ENCODE measurements at places on chromosomes 5 and 9.

DNA sequence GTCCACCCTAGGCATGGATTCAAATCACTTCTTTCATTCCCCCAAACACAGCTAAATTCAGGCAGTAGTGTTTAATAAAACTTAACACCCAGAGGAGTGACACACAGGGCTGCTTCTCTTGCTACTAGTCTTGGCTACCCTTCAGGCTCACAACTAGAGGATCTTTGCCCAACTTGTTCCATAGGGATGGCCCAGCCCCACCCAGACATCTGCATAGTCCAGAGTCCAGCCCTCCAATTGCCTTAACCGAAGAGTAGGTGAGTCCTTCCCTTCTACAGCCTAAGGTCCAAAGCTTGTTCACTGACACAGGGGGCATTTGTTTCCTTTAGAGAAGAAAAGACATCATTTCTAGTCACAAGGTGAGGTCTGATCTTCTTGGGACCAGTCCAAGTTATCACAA, 15.2 kb upstream of the RXFP3 start:
- no peak for DNase-seq

- no peak for DNase-seq
Observed at GRCh38 chr5:127254729-127255284, 35.8 kb upstream of the MEGF10 start.

DNA sequence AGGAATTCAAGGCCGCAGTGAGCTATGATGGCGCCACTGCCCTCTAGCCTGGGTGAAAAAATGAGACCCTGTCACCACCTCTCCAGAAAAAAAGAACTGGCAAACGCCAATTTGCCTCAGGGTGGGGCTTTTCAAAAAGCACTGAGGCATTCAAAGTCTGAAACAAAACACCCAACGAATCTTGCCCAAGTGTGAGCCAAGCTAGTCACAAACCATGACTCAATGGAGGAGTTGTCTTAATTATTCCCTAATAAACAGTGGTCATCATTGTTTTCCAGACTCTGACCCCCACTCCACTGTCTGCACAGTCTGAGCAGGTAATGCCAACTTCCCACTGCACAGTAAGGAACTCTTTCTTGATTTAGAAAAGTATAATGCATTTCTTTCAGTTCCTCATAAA, 16.8 kb downstream of the FRMD3 start:
- DNase-seq: no peak

DNA sequence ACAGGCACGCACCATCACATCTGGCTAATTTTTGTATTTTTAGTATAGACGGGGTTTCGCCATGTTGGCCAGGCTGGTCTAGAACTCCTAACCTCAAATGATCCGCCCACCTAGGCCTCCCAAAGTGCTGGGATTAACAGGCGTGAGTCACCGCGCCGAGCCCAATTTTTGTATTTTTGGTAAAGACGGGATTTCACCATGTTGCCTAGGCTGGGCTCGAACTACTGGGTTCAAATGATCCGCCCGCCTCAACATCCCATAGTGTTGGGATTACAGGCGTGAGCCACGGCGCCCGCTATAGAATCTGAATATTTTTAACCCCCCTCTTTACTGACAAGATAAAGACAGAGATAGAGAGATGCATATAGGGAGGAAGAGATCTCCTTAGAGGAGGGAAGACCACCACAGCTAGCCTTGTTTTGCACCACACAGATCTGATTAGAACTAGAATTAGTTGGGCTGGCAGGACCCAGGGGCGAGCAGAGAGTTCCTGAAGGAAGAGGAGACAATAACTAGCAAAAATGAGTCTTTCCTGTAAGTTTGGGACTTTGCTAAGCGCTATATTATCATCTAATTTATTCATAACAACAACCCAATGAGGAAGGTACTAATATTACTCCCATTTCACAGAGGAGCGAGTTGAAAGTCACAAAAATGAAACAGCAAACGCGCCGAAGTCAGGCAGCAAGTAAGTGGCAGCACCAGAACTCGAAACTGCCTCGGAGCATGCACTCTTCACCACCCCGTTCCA, 1.5 kb upstream of the ANKHD1 start:
- DNase-seq: peak; percentile 49

DNA sequence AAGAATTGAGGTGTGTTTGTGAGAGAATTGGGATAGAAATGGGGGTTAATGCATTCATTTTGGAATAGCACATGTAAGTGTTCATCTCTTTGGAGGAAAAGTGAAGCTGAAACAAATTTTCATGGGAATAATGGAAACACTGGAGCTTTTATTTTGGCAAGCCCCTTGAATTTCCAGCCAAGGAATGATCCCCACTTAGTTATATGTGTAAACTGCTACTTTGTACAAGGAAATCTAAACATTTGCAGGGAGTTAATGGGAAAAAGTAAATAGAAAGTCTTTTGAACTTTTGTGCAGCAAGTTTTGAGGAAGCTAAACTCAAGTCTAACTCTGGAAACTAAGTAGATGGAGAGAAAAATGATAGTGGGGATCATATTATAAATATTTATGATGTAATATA, 44.1 kb downstream of the CAMK4 start:
- no peak for DNase-seq

- DNase-seq: peak; percentile 46
Observed at GRCh38 chr9:115715666-115716065, 437.9 kb upstream of the PAPPA start.

DNA sequence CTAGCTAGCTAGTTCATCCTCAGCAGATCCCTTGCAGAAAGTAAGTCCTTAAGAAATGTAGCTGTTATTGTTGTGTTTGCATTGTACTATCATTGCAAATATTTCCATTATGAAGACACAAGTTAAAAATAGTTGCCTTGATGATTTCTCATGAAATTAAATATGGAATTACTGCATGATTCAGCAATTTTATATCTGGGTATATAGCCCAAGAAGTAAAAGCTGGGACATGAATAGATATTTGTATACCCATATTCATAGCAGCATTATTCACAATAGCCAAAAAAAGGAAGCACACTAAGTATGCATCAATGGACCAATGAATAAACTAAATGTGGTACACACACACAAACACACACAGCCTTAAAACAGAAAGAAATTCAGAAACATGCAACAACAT, 6.8 kb downstream of the IFNB1 start:
- DNase-seq: no peak

GRCh38 chr9:16505199-16505598, 365.3 kb downstream of the BNC2 start:
- no peak for DNase-seq

GRCh38 chr5:76406014-76406413, 2.9 kb downstream of the IQGAP2 start:
- no peak for DNase-seq

- DNase-seq: peak; percentile 55
Observed at GRCh38 chr9:113590991-113591898, 127.7 kb downstream of the RGS3 start.

DNA sequence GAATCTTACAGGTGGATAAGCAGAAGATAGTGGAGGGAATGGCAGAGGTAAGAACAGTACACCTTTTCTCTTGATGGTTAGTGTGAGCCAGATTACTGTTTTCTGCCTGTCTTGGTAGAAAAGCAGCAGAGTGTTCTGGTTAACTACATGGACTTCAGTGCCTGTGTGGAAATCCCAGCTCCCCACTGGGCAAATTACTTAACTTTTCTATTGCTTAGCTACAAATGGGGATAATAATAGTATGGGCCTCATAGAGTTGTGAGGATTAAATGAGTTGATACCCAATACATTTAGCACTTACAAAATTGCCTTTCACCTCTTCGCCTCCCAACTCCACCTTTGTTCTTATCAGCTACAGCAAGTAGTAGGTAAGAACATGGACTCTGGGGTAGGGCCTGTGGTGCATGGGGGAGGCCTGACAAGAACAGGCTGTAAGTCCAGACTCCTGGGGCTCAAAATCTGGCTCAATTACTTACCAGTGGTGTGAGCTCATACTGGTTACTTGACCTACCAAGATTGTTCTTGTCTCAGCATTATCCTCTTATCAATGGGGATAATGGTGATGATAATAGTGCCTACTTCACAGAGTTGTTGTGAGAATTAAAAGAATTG, 125.1 kb downstream of the LIFR start:
- no peak for DNase-seq
